ENCODE measurements at places on chromosomes 5 and 9.

- no peak for DNase-seq
Observed at GRCh38 chr9:111744363-111744762, 50.4 kb downstream of the SHOC1 start.

DNA sequence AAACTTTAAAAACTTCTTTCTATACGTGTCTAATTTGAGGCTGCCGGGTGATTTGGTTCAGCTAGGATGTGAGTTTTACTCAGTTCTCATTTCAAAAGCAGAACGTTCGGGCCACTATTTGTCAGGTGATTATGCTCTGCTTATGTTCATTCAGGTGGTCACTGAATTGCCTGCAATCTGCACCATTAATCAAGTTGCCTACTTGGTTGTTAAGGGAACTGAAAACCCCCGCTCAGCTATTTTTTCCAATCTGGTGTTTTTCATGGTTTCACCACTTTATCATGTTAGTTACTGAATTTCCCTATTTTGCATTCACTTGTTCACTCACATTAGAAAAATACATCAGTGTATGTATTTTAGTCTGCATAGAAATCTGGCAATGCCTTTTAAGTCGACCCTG is 523.0 kb downstream of the CSNK1G3 start:
- no peak for DNase-seq

- DNase-seq: no peak
Observed at GRCh38 chr9:87336407-87336806, 161.3 kb upstream of the DAPK1 start.

- no peak for DNase-seq
Observed at GRCh38 chr9:135848341-135849047, 58.9 kb downstream of the CAMSAP1 start.

- DNase-seq: no peak
Observed at GRCh38 chr9:127522727-127523126, 71.4 kb downstream of the LRSAM1 start.

DNA sequence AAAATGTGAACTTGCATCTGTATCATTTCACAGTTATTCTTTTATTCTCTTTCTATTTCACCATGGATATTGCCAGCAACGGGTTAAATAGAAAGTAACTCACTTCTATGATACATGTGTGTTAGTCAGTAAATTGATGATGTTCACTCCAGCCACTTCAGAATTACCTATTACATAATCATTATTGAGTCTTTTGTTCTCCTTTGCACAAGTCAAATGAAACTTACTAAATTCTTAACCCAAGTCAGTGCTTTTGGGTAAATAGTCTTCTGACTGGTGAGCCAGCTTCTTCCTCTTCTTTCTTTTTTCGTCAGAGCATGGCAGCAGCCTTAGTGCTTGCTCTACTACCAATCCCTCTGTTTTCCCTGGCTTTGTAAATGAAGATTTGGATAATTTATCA is 344.3 kb downstream of the RAB3C start:
- DNase-seq: no peak

DNA sequence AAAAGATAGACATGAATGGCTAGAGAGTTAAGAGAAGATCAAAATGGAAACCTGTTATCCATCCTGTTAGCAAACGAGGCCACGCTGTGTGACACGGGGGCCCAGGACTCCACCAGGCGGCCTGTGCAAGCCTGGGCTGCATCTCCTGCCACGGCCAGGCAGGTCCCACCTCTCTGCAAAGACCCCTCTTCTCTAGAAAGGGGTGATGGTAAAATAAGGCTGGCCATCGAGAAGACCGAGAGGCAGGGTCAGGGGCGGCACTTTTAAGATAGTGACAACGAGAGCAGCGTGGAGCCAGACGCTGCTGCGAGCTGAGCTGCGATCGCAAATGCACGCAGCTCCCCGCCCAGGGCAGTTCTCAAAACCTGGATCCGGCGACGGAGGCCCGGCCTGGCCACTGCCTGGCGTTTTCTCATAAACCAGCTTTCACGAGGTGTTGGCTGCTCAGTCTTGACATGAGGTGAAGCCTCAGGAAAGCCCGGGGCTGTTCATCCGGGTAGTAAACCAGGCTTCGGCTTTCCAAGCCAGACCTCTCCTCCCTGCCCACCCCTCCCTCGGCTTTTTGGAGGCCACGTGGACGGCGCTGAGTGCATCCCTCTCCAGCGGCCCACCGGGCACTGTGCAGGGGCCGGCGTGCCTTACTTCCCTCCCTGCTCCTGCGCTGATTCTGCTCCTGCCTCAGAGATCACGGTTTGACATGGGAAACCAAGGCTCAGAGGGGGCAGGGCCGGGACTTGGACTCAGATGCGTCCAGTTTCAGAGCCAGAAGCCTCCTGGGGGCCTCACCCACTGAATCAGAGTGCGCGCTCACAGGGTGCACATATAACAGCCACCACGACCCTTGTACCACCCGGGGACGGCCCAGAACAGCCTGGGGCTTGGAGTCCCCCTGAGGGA is 151.6 kb upstream of the PHYKPL start:
- DNase-seq: no peak

- DNase-seq: peak; percentile 22
Observed at GRCh38 chr9:3528451-3528850, 2.6 kb upstream of the RFX3 start.

DNA sequence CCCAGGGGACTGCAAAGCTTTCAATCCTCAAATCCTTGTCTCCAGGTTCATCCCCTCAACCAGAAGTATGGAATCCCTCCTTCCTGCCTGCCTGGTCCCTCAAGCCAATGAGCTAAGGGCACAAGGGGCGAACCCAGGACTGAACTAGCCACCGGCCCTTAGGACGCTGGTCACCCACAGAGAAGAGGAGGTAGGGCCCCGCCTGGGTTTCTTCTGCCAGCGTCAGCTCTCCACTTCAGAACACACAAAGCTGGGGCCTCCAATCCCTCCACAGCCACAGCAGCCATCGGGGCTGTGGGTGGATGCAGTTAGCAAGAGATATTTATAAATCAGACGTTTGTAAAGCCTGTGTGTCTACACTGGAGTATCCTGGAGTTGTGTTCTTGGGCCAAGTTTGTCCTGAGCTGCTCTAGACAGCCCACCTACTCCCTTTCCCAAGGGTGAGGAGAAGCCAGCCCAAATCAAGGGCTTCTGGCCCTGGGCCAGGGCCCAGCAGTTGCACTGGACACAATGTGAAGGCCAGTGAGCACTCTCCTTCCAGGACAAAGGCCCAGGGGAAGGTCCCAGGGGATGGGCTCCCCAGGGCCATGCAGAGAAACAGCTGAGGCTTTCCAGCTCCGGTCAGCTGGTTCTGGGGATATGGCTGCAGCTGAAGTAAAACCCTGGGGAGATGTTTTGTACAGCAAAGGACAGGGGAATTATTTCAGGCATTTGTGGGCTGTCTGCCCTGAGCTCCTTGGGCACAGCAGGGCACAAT is 18.9 kb downstream of the AMBP start:
- no peak for DNase-seq

DNA sequence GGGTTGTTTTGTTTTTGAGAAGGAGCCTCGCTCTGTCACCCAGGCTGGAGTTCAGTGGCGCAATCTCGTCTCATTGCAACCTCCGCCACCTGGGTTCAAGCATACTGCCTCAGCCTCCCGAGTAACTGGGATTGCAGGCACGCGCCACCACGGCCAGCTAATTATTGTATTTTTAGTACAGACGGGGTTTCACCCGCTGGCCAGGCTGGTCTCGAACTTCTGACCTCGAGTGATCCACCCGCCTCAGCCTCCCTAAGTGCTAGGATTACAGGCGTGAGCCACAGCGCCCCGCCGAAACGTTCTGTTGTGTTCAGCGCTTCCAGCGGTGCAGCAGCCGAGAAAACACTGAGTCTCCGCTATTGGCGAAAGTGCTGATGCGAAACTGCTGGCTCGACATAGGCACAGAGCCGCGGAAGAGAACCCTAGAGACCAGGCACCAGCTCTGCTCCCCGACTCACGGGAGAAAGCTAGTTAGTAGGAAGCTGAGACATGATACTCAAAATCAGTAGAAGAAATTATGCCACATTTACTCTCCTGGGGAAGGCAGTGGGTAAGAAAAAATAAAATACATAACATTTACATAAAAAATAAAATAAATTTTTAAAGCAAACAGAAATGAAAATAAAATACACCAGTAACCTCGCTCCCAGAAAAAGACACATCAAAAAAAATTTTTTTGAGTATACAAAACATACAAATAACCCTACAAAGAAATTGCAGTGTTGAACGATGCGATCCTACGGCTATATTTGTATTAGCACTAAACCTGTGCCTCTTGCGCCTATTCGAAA is 31.6 kb downstream of the ANXA2R start:
- DNase-seq: peak; percentile 74

GRCh38 chr5:2810644-2811043 is 59.2 kb upstream of the IRX2 start:
- DNase-seq: no peak

DNA sequence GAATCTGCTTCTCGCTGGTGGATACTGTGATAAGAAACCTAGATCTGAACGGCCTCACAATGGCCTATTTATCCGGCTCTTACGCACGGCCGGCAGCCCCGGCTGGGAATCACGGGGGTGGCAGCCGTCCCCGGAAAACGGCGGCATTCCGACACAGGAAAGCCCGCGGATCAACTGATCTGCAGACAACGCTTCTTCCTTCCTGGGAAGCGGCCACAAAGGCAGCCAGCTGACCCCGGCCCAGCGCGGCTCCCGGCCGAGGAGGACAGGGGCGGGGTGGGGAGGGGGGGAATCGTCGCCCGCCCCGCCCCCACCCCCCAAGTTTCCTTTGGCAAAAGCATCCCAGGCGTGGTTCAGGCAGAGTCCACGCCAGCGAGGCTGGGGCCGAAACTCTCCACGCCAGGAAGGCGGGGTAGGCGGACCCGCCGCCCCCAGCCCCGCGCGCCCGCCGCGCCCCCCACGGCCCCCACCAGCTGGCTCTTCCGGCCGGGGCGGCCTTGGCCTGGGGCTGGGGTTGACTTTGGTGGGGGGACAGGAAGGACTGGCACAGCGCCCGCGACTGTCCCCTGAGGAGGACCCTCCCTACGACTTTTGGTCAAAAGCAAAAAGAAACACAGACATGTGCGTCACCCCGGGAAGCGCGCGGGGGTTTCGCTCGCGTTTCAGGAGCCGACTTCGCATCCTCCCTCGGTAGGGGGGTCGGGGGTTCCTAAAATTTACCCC is 247.7 kb upstream of the ANKRD55 start:
- DNase-seq: no peak

- DNase-seq: no peak
Observed at GRCh38 chr5:35780236-35780635, 76.5 kb upstream of the IL7R start.

DNA sequence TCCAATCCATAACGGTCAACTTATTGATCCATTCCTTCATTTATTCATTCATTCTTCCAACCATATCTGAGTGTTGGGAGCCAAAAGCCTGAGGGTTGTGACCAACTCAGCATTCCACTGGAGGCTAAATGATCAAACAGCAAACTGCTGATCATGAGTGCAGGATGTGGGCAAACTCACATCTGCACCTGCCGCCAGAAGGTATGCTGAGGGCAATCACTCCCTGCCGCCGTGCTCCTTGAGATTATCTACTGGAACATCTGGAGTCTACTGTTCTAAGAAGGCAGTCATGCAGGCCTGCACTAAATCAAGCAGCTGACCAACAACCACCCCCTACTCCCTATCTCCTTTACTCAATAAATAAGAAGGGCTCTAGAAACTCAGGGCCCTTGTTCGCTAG is 184.0 kb downstream of the TTLL11 start:
- DNase-seq: no peak

DNA sequence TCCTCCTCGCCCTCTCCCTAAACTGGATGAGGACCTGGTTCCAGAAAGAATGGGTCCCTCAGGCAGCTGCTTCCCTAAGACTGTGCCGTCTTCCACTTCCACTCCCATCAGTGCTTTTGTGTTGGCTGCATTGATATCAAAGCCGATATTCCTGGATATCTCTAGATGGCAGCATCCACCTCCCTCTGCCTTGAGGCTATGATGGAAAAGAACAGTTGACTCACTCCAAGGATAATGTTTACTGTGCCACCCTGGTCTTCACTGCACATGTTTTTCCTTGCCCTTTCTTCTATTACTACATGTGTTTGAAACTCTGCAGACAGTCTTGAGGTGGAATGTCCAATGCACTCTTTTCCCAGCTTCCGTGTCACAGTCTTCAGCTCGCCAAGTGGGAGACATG is 211.6 kb downstream of the MAST4 start:
- no peak for DNase-seq

GRCh38 chr5:103539376-103540330 is 22.9 kb downstream of the NUDT12 start:
- no peak for DNase-seq

GRCh38 chr5:104751969-104752368 is 1189.4 kb upstream of the NUDT12 start:
- DNase-seq: no peak

GRCh38 chr5:65815161-65815560 is 93.2 kb downstream of the NLN start:
- no peak for DNase-seq

GRCh38 chr5:143051244-143052058 is 281.3 kb downstream of the ARHGAP26 start:
- DNase-seq: no peak

- DNase-seq: no peak
Observed at GRCh38 chr9:78073722-78074121, 42.1 kb upstream of the GNAQ start.

GRCh38 chr5:60066502-60066901 is 173.0 kb upstream of the PDE4D start:
- DNase-seq: no peak

- no peak for DNase-seq
Observed at GRCh38 chr5:110106750-110107149, 417.0 kb downstream of the MAN2A1 start.

DNA sequence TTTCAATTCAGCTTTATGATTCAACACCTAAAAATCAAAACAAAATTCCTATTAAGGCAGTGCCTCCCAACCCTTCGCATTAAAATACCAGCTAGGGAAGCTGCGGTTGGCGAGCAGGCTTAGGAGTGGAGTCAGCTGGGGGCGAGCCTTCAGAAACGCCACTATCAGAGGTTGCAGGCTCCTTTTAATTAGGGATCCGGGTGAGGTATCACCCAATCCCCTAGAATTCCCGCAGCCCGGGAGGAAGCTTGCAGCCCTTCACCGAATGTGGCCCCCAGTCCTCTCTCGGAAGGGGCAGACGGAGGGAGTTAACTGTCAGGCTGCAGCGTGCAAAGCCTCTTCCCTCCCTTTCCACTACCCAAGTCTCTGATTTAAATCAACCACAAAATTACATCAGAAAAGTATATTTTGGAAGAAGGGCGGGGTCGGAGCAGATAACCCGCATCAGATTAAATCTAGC is 1.7 kb downstream of the STC2 start:
- no peak for DNase-seq

DNA sequence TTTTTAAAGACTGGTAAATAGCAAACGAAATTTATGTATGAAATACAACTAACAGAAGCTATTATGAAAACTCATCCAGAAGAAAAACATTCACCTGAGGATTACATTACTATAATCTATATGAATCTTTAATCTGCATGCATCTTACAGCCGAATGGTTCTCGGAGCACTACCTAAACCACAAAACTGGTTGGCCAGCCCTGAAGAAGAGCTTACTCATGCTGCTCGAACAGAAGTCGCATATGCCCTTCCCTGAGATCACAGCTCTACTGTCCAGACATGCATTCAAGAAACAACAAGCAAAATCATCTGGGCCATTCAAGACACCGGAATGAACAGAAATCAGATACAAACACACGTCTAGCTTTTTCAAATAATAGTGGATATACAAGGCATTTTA is 931.0 kb upstream of the DMAC1 start:
- DNase-seq: no peak

- DNase-seq: no peak
Observed at GRCh38 chr9:121956808-121957207, 136.3 kb downstream of the TTLL11 start.

Data from activated CD4-positive, CD25-positive, alpha-beta regulatory T cell (primary cell).